Fibroblast of skin of right quadriceps (primary cell): ENCODE measurements at places on chromosomes 6 and 20.

DNA sequence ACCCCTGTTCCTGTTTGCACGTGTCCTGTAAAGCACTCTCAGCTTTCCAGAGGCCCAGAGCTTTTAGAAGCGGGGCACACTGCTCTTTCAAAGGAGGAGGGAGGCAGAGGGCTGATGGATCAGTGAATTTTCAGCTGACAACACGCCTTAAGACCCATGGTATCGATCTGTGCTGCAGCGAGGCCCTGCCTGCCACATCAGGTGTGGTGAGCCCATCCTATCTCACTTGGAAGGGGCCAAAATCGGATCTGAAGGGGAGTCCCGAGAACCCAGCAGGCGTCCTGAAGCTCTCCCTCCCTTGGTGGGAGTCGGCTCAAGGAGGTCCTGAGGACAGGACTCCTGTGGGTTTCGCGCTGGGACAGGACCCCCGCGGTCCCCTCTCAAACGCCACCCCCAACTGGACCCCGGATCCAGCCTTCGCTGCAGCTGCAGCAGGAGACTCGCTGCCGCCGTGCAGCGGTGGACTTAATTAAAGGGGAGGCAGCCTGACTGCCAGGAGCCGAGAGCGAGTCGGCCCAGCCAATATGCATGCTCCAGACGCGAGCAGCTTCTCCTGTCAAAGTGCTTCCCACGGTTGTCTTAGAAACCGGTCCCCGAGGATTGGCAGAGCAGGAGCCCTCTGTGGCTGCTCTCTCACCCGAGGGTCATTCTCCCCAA lies 580.0 kb upstream of the ZNF337 start:
- DNase-seq, result peak; percentile 0

- DNase-seq, result no peak
These were observed 1502.2 kb downstream of the GRIK2 start for GRCh38 chr6:102895683-102896082.

DNA sequence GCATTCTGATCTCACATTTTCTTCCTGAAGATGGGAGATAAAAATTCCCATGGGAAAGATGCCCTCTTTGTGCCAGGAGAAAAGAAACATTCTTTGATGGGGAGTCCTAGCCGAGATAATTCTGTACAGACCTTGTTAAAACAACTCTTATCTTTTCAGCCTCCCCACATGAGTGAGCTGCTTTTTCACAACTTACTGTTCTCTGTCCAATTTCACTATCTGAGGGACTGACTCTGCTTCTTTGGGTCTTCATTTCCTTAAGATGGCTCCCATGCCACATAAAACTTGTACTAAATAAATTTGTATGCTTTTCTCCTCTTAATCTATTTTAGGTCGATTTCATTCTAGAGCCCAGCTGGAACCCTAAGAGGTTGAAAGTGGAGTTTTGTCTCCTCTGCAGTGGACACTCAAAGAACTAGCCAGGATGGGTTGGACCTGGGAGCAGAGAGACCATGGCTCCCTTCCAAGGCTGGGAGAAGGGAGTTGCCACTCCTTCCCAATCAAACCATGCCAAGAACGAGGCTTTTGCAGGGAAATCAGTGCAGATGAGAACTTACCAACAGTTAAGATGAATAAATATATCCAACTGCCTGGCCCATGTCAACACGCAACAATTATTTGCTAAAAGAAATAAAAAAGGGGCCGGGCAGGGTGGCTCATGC lies 285.8 kb upstream of the SULF2 start:
- no peak for DNase-seq

GRCh38 chr6:50829898-50830444 lies 11.3 kb downstream of the TFAP2B start:
- no peak for DNase-seq

DNA sequence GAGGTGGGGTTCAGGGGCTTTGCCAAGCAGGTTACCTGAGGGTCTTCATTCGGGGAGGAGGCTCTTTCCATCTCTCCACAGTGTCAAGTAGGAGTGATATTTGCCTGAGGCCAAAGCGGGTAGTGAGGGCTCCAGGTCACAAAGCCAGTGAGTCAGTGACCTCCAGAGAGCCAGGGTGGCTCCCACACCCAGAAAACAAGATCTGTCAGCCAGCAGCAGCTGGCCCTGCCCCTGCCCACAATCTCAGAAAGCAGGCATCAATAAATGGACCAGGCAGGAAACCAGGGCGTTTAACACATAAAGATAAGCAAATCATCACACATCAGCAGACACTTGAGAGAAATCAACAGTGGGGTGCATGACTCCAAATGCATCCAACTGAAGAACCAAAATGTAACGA lies 250.8 kb downstream of the CDH26 start:
- DNase-seq, result no peak

GRCh38 chr6:4101298-4101697 lies 22.4 kb upstream of the FAM217A start:
- no peak for DNase-seq

DNA sequence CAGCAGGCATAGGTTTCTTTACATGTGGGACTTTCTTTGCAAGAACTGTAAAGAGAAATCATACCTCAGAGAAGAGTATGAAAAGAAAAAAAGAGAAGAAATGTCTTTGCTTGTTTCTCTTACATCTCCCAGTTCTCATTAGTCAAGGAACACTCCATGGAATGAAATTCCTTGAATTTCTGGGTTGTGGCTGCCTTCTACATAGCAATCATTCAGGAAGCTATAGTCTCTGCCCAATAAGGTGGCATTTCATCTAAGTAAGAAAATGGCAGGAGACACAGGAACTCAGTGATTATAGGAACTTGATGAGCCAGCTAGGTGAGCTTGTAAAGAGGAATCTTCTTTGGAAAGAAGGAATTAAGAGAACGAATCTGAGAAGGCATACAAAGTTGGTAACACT lies 197.0 kb upstream of the FKBP1C start:
- DNase-seq, result no peak

DNA sequence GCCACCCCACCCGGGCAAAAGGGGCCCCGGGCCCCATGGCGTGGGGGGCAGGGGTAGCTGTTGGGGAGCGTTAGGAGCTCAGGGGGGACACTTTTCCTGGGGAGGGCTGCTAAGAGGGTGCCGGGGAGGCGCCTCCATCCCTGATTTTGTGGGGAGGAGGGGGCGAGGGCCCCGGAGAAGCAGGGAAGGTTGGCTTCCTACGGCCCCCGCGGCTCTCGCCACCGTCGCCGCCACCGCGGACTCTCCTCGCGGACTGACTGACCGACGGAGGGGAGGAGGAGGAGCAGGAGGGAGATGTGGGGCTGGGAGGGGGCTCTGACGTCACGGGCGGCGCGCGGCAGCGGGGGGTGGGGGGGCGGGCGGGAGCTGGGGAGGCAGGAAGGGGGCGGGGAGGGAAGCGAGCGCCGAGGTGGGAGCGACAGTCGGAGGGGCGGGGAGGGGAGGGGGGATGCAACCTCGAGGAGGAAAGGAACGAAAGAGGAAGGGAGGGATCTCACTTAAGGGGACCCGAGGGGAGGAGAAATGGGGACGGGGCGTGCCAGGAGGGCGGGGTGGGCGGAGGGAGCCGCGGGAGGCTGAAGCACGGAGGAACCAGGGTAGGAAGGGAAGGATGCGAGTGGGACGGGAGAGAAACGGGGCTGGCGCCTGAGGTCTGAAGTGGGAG lies 5.1 kb downstream of the GABBR1 start:
- DNase-seq, result peak; percentile 91

DNA sequence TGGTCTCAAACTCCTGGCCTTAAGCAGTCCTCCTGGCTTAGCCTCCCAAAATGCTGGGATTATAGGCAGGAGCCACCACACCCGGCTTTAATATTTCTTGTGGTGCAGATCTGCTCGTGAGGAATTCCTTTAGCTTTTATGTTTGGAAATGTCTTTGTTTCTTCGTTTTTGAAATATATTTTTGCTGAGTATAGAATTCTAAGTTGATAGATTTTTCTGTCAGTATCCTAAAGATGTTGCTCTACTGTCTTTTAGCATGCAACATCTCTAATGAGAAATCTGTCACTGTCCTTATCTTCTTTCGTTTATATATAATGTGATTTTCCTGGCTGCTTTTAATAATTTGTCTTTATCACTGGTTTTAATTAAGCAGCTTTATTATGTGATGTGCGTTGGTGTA lies 75.1 kb downstream of the ZFAND3 start:
- DNase-seq, result no peak

DNA sequence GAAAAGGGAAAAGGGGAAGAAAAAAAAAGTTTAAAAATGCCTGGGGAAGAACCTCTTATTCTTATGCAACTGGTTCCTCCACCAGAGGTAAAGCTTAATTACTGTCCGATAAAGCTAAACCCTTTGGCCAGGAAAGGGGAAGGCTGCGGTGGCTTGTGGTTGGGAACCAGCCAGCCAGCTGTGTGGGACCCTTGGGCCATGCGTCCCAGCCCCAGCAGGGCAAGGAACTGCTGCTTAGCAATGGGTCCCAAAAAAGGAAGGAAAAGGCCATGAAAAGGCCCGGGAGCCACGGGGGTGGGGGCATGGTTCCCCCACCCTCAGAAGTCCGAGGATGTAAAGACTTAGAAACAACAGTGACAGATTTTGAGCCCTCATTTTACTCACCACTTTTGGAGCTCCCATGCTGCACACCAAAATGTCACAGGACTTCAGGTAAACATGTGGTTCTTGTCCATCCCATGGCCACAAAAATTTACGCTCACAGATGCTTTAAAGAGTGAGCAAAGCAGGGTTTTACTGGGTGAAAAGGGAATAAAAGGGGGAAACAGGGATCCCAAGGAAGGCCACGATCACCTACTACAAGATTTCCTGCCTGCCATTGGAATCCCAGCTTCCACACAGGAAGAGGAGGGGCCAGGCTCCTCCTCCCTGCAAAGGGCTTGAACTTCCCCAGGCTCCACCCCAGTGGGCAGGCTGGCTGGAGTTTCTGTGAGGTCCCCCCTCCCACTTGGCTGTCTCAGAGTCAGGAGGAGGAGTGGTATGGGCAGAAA lies 1234.7 kb upstream of the GJE1 start:
- no peak for DNase-seq

- DNase-seq, result no peak
These were observed 147.8 kb downstream of the CD83 start for GRCh38 chr6:14265049-14266021.

DNA sequence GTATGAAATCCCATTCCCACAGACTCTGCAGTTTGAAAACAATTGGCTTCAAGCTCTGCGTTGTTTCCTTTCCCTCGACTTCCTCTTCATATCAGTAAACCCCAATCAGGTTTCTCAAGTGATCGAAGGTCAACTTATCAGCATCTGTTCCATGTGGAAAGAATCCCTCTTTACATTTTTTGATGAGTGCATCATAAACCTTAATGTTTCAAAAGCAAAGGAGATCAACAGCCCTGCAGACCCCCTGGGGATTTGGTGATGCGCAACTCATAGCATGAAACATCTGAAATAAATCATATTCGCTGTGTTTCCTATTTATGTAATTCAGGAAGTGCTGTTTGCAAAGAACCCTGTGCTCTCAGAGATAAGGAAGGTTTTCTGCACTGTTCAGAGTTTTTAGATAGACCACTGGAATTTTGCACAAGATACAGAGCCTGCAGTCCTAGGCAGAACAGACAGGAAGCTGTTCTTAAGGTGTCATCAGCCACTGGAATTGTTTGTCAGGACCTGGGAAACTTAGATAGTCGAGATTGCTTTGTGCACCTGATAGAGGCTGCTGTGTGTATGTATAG lies 216.0 kb downstream of the HIVEP2 start:
- peak; percentile 90 for DNase-seq
